Spinal cord (tissue), 10 donors: ENCODE measurements at places on chromosomes 16 and 17.

DNA sequence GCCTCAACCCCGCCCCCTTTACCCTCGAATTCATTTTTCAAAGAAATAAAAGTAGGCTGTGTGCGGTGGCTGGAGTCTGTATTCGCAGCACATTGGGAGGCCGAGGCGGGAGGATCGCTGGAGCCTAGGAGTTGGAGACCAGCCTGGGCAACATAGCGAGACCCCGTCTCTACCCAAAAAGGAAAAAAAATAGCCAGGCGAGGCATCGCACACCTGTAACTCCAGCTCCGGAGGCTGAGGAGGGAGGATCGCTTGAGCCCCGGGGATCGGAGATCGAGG, 671 bp upstream of the TOP2A start:
- no peak for DNase-seq

DNA sequence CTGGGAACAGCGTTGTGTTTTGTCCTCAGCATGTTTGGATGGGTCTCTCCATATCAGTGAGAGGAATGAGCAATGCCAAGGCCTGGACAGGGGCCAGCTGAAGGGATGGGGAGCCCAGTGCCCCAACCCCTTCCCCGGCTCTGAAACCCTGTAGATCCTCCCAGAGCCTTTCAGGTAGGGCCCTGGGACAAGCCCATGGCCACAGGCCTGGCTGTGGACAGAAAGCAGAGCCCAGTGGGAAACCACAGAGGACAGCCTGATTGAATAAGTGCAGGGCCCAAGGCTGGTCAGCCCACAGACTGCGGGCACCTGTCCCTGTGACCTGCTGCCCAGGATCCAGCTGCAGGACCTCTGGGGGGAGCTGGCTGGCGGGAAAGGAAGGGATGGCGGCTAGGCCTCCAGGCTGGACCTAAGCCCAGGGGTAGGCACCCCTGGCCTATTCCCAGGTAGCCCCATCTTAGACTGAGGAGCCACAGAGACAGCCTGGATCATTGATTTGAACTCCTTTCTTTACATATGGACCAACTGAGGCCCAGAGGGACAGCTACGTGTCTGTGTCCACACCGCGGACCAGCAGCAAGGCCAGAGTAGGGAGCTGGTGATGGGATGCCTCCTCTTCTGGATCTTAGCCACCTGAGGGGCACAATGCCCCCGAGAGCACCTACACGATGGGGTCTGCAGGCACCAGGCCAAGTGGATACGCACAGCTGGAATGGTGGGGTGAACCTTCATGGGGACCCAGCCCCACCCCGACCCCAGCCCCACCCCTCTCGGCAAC, 1.3 kb downstream of the CCDC102A start:
- no peak for DNase-seq

- no peak for DNase-seq
Observed at GRCh38 chr16:20995711-20996110, 95.1 kb downstream of the LYRM1 start.

GRCh38 chr17:27310565-27311110, 16.7 kb downstream of the WSB1 start:
- DNase-seq: no peak

- DNase-seq: no peak
Observed at GRCh38 chr16:77899416-77899815, 111.1 kb downstream of the VAT1L start.

GRCh38 chr17:63154586-63155244, 188.7 kb downstream of the TANC2 start:
- DNase-seq: no peak

DNA sequence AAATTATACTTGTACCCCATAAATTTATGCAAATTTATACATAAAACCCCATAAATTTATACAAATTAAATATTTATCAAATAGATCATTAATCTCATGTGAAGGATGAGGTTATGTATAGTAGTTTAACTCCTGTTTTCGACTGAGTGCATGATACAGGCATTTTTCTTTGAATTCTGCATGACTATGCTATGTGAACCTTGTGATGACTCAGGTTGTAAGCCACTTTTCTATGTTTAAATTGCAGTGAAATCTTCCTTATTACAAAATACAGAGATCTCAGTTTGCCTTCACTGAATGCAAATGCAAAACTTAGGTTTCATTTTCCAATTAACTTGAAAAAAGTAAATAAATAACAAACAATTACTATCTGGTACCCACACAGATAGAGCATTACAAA, 843.7 kb downstream of the CDH11 start:
- DNase-seq: no peak

DNA sequence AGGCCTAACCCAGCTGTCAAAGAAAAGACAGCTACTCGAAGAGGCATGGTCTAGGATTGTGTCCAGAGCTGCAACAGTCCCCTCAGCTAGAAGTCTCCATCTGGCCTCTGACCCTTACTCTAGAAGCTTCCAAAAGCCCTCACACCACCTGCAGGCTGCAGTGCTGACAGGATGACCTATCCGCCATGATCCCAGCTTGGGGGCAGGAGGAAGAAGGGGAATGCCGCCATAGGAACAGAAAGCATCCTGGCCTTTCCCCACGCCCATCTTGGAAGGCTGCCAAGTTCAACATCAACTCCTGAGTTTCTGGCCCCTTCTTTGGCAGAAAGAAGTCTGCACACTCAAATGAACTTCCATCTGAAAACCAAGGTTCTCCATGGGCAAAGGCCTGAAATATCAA, 3.1 kb upstream of the KRT36 start:
- peak; percentile 78 for DNase-seq

DNA sequence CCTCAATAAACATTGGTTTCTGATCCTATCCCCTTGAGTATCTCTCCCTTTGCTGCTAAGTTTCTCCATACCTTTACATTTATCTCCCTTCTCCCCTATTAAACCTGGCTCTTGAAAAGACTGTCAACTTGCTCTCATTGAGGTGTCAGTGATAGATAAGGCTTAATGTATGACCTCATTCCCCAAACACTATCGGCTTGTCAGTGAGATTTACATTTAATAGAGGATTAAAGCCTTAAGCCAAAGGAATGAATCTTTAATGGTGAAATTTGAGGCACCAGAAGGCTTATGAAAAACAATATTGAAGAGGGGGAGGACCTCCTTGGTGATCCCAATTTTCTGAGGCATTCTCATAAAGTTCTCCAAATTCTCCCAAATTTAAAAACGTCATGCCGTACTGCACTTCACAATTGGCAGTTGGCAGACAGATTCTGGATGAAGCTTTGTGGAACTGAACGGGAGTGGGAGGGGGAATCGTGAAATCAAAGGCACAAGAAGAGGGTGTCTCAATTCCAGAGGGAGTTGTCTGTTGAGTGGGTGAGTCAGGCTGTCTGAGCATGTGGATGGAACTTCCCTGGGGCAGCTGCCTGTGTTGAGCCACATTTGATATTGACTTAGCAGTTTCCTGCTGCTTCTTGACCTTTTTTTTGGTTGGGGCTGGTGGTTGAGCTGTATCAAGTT, 478.8 kb downstream of the NPIPA7 start:
- no peak for DNase-seq

DNA sequence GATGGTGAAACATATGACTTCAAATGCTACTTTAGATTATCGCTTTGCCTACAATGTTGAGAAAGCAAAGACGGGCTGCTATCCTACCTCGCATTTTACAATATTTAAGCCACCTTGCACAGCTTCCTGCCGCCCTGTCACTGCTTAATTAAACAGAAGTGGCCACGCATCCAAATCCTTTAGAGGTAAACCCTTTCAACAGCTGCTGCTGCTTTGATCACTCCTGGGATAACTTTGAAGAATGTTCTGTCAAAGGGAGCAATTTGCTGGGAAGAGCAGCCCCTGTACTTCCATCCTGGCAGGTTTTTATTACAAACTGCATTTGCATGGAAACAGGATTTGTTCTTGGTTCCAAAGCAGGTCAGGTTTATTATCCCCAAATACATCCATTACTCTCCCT, 24.2 kb upstream of the SSTR2 start:
- DNase-seq: no peak

DNA sequence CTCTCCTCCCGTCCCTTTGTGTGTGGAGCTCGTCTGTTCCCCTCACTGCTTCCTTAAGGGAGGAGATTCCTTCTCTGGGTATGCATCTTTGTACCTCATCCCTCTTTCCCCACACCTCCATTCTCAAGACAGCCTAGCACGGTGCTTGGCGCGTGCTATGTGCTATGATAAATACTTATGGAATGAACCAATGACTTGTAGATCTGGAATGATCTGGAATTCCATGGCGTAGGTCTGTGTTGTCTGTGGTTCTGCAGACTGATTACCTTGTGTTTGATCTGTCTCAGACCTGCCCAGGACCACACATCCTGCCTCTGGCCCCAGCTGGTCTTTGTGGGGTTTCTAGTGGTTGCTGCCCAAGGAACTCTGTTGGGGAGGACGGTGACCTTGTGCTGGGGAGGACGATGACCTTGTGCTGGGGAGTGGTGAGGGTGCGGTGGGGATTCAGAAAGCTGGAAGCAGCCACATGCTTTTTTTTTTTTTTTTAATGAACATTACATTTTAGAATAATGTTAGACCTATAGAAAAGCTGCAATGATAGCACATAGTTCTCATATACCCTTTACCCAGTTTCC, 33.5 kb upstream of the ETV4 start:
- no peak for DNase-seq

DNA sequence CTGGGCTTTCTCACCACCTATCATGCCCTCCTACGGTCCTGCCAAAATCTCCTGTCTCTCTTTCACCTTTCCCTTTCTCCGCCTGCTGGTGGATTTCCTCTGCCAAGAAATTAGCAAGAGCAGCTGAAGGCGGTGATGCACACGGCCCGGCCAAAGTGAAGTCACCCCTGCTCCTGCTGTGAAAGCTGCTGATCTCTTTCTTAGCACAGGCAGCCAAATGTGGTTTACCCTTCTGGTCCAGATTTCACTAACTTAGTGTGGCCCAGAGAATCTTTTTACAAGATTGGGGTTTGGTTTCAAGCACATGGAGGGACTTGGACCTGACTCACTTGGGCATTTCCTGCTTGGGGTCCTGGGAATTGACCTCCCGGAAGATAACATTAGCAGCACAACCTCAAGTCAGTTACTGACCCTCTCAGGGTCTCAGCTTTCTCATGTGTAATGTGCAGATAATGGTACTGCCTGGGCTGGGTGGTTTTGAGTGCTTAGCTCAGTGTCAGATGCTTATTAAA, 155.7 kb downstream of the SOCS1 start:
- no peak for DNase-seq

GRCh38 chr17:79203016-79203415, 128.4 kb downstream of the ENGASE start:
- DNase-seq: no peak

DNA sequence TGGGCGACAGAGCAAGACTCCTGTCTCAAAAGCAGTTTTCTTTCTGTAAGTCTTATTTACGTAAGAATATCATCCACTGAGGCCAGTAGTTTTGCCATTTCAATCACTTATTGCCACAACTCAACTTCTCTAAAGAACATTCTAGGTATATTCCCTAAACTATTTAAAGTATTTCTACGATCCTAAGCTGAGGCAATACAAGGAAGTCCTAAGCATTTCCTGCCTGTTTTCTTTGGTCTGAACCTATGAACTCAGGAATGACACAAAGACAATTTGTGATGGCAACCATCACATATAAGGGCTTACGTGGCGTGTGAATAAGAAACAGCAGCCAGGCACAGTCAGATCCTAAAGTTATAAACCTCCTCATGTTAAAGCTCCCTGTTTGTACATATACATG, 14.2 kb downstream of the USP36 start:
- DNase-seq: no peak

DNA sequence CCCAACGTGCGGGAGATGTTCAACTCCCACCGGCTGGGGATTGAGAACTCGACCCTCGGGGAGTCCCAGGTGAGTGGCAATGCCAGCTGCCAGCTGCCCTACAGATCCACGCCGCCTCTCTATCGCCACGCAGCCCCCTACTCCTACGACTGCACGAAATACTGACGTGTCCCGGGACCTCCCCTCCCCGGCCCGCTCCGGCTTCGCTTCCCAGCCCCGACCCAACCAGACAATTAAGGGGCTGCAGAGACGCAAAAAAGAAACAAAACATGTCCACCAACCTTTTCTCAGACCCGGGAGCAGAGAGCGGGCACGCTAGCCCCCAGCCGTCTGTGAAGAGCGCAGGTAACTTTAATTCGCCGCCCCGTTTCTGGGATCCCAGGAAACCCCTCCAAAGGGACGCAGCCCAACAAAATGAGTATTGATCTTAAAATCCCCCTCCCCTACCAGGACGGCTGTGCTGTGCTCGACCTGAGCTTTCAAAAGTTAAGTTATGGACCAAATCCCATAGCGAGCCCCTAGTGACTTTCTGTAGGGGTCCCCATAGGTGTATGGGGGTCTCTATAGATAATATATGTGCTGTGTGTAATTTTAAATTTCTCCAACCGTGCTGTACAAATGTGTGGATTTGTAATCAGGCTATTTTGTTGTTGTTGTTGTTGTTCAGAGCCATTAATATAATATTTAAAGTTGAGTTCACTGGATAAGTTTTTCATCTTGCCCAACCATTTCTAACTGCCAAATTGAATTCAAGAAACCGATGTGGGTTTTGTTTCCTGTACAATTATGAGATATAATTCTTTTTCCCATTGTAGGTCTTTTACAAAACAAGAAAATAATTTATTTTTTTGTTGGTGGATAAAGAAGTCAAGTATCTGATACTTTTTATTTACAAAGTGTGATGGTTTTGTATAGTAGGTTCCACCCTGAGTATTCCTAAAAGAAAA, 2.3 kb downstream of the FOXC2 start:
- DNase-seq: no peak

DNA sequence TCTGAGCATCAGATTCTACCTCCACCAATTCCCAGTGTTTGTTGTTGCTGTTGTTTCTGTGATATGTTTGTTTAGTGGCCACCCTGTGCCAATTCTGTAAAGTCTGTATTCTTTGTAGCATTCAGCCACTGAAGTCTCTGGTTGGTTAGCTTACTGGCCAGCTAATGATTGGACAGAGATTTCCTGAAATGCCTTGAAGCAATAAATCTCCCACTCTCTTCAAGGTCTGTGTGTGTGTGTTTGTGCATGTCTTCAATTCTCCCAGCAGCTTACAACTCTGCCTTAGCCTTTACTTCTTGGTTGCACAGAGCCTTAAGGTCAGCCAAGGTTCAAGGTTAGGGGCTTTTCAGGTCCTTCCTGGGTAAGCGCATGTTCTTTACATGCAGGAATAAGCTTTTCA, 38.2 kb downstream of the PRPSAP2 start:
- no peak for DNase-seq

DNA sequence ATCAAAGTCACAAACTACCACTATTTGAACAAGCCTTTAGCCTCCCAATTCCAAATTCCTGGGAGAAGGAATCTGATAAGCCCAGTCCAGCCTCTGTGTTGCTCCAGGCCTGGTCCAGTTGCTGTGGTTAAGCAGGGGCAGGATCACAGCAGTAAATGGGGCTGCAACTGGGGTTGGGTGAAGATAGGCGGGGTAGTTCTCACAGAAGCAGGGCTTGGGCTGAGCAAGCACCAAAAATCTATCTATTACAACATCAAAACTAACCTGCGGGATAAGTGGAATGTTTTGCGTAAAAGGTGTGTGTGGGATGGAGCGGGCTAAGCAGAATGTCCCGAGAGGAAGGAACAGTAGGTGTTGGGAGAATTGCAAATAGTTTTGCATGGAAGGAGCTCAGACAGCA, 23.0 kb upstream of the RNF135 start:
- no peak for DNase-seq

GRCh38 chr17:50278526-50279180, 4.4 kb downstream of the TMEM92 start:
- no peak for DNase-seq
